ENCODE measurements at places on chromosomes 4 and X.

DNA sequence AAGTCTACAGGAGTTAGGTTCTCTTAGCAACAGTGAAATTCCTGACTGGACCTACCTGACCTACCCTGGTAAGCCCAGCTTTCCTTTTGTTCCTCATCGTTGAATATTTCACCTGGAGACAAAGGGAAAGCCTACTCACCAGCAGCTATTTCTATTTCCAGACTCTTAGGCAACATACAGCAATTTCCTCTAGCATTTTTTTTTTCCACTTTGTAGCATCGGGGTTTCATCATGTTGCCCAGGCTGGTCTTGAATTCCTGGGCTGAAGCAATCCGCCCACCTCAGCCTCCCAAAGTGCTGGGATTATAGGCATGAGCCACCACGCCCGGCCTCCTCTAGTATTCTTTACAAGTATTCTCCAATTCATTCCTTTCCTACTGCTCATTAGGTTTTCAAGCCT lies 6.8 kb upstream of the S100G start:
- no peak for DNase-seq

- DNase-seq: no peak
These were observed 4.3 kb upstream of the KCNE5 start for GRCh38 chrX:109629310-109629709.

GRCh38 chr4:38194047-38194602 lies 233.9 kb downstream of the PTTG2 start:
- no peak for DNase-seq

DNA sequence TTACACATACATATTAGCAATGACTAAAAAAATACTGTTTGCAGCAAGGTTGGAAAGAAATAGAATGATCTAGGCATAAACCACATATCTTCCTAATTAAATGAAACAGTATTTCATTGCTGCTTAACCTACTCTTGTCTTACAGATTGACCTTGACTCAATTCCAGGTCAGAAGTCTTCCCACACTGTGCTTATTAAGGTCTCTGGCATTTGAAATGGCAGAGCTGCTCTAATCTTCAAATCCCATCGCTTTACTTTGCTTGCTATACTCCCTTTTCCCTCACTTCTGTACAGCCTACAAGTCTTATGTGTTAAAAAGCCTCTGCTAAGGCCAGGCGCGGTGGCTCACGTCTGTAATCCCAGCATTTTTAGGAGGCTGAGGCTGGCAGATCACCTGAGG lies 424.5 kb downstream of the RPA4 start:
- DNase-seq: no peak

DNA sequence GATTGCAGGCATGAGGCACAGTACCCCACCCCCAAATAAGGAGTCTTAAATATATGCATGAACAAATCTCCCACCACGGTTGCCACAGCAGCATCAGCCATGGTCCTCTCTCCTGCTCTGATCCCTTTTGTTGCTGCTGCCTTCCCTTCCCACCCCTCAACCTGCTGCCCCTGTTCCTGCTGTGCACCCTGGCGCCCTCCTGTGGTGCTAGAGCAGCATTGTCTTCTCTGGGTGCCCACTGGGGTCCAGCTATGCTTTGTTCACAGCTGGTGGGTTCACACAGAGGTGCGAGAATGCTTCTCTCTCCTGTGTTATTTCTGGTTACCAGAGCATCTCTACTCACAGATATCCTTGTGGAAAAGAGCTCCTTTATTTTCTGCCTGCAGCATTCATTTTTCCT lies 116.2 kb downstream of the GATB start:
- DNase-seq: no peak

GRCh38 chr4:112559053-112559452 lies 43.1 kb upstream of the NEUROG2 start:
- no peak for DNase-seq

- no peak for DNase-seq
These were observed 20.5 kb upstream of the BLTP1 start for GRCh38 chr4:122131562-122132157.

- DNase-seq: no peak
These were observed 129.3 kb upstream of the FAM9B start for GRCh38 chrX:9163214-9163709.

- no peak for DNase-seq
These were observed 17.2 kb downstream of the ZCCHC13 start for GRCh38 chrX:74321191-74321590.

GRCh38 chr4:28883211-28883610 lies 1837.0 kb upstream of the PCDH7 start:
- no peak for DNase-seq

DNA sequence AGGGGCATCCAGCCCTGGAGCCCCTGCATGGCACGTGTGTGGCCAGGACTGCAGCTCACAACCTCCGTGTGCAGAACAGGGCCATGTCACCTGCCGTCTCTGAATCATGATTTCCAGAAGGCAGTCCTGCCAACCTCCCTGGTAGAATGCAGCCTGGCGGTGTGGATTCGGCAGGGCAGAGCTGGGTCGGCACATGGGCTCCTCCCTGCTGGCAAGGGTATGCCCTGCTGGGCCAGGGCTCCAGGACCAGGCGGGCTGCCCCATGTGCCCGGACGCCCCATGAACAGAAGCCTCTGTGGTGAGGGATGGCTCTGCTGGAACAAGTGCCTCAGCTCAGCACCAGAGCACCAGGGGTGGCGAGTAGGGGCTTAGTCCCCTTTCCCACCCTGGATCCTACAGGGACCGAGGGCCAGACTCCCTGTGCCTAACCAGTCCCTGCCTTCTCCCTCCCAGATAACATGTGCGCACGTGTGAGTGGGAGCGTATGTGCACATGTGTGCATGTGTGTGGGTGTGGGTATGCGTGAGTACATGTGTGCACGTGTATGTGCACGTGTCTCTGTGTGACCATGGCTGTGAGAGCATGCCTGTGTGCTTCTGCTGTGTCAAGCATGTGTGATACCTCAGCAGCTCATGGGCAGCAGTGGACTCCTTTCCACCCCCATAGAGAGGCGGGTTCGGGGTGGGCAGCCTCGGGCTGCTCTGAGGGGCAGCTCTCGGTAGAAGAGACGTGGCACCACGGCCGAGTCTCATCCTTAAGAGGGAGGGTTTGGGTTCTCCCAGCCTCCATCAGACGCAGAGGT lies 10.3 kb upstream of the MXD4 start:
- no peak for DNase-seq

DNA sequence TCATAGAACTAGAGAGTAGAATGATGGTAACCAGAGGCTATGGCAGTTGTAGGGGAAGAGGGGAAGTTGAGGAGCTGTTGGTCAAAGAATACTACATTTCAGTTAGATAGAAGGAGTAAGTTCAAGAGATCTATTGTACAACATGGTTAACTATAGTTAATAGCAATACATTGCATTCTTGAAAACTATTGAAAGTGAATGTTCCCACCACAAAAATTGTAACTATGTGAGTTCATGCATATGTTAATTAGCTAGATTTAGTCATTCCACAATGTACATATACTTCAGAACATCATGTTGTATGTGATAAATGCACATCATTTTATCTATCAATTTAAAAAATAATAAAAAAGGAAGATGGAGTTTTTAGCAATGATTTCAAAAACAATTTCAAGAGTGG lies 125.3 kb upstream of the IL15 start:
- no peak for DNase-seq

- DNase-seq: no peak
These were observed 42.9 kb upstream of the DDX60 start for GRCh38 chr4:168361365-168362024.

DNA sequence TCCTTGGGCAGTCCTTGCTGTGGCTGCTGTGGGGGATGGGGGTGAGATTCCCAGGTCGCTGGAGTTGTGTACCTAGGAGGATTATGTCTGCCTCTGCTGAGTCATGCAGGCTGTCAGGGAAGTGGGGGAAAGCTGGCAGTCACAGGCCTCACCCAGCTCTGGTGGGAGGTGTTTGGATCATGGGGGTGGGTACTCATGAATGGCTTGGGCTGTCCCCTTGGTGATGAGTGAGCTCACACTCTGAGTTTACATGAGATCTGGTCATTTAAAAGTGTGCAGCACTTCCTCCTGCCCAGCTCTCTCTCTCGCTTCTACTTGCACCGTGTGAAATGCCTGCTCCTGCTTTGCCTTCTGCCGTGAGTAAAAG lies 24.6 kb upstream of the PDLIM3 start:
- DNase-seq: no peak

DNA sequence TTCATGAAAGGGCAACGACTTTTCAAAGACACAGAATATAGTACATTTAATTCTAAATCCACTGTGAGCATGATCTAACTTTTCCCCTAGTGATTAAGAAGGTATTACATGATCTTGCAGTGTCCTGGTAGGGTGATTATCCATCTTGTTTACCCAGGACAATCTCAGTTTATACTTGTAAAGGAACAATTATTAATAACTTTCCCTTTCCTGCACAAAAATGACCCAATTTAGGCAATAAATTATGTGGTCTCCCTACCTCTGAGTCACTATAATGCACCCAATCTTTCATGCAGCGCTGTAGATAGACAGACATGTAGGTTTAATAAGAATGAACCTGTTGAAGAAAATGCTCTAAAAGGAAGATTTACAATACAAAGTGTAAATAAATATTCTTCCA lies 22.7 kb downstream of the UNC5C start:
- DNase-seq: no peak

DNA sequence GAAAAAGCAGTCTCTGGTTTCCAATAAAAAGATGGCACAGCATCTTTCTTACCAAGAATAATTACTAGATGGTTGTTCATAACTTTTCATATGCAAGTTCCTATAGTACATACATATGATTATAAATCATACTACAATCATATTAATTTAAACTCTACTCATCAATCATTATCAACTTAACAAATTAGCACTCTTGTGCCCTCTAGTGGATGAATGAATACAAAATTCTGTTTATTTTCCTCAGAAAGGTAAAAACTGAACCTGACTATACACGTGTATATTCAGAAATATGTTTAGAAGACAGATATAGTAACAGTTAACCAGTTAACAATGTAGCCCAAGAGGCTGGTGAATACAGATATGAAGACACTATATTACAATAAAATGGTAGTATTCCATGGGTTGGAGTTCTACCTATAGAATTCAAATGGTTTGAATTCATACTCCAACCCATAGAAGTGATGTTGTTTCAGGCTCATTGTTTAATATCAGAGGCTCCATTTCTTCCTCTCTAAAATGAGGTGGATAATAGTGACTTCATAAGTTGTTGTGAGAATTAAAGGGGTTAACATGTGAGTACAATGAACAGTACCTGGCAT lies 100.0 kb downstream of the ADAMTS3 start:
- no peak for DNase-seq

GRCh38 chr4:69522554-69522953 lies 26.8 kb upstream of the UGT2B4 start:
- no peak for DNase-seq

DNA sequence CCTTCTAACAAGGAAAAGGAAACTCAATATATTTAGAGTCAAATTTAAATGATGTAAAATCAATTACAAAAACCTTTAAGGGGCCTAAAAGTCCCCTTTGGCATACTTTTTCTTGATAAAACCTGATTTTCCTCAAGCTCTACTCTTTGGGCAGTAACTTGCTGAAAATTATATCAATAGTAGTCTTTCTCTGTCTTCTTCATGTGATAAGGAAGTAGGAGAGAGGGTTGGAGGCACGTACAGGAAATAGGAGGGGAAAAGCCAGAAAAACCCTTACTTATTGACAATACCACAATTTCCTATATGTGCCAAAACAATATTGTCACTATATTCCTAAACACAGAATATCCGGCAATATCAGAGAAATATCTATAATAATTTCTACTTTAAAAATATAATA lies 9.6 kb downstream of the RHOH start:
- no peak for DNase-seq

DNA sequence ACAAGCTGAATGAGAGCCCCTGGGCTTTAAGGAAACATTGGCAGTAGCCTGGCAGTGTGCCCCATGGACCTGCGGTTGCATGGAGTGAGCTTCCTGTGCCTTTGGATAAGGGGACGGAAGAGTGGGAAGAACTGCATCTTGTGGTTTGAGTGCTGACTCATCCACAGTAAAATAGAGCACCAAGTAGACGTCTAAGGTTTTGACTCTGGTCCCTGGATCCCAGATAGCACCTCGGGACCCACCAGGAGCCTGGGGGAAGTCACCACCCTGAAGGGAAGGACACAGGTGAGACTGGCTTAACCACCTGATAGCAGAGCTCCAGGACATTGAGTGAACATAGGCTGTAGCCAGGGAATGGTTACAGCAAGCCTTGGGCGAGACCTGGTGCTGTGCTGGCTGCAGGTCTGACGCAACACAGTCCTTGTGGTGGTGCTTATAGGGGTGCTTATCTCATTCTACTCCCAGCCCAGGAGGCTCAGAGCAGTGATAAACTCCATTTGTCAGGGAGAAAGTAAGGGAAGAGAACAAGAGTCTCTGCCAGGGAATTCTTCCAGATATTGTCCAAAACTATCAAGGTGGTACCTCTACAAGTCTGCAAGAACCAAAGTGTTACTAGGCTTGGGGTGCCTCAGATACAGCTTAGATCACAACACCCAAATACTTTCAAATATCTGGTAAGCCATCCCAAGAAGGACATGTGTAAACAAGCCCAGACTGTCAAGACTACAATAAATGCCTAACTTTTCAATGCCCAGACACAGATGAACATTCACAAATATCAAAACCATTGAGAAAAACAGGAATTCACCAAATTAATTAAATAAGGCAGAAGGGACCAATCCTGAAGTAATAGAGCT lies 123.6 kb upstream of the TET2 start:
- DNase-seq: no peak

DNA sequence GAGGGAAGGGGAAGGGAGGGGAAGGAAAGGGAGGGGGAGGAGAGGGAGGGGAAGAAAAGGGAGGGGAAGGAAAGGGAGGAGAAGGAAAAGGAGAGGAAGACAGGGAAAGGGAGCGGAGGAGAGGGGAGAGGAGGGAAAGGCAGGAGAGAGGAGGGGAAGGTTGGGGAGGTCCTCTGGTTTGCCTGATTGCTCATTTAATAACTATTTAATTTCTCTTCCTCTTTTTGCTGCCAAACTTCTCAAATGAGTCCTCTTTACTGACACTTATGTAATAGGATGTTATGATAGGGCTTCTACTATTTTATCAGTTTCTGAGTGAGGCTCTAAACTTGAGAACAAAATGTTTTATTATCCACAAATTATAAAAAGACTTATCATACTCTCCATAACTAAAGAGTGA lies 35.4 kb upstream of the PPA2 start:
- no peak for DNase-seq

- no peak for DNase-seq
These were observed 174.6 kb upstream of the PITX2 start for GRCh38 chr4:110797486-110797885.

DNA sequence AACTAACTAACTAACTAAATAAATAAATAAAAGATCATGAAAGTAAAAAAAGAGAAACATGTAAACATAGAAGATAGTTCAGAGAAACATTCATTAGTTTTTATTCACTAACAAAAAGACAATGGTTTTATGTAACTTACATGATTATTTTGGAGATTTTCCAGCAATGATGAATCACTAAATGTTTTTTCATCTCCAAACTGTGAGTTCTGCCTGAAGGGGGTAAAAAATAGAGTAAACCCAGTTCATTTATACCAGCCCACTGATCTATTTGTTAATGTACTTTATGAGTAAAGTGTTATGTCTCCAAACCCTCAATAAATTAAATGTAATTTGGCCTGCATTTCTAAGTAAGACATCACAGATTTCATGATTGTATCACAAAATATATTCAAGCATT lies 101.1 kb downstream of the ATP8A1 start:
- DNase-seq: no peak

- DNase-seq: no peak
These were observed 31.8 kb downstream of the TBCK start for GRCh38 chr4:106284227-106284626.

Measured in stimulated activated CD8-positive, alpha-beta memory T cell treated with anti-CD3 and anti-CD28 coated beads, Interleukin-4, amount 100 ng/mL, for 1 hour (primary cell).